ENCODE measurements at places on chromosomes 1 and 21.

DNA sequence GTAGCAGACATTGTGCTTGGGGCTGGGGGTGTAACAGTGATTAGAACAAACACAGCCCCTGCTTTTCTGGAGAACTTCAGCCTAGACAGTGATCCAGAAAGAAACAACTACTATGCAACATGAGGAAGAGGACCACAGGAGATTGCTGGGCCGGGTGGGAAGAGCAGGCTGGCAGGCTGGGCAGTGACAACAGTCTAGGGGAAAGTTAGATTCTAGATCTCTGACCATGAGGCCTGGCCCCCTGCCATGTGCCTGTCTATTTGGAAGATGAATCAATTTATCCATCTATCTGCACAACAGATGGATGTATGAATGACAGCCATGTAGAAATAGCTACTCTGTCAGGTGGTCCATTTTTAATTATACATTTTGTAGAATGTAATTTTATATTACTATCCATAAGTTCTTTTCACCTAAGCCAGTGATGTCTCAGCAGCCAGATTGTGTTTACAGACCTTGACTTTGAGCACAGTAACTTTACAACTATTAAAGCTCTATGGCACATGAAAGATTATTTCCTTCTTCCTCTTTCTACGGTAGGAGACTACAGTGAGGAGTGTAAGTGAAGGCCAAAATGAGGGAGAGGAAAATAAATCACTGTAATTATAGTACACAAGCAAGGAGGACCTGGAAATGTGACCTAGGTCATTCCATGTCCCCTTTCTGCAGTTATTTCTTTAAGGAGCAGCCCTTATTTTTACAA, 15.5 kb downstream of the CLIC6 start:
- no peak for DNase-seq

DNA sequence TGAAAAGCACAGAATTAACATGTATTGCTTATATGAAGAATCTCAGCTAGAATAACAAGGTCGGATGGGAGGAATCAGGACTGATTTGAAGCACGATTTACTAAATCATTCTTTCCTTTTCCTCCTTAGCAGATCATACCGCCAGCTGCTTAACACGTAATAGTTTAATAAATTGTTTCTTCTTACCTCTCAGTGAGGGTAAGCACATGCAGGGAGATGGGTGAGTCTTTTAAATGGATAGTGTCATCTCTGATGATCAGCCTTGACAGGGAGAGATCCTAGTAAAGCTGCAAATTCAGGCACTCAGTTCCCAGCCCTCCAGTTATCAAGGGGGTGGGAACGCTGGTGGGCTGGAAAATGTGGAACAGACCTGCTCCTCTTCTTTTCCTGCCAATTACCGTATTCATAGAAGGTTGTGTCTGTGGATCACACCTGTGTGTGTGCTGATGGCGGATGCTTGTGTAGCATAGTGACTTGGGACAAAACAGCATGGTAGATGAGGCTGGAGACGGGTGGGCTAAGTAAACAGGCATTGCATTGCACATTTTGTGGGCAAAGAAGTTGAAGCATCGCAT, 30.7 kb downstream of the NTPCR start:
- no peak for DNase-seq

- no peak for DNase-seq
Observed at GRCh38 chr1:212237651-212238050, 47.6 kb upstream of the PPP2R5A start.

DNA sequence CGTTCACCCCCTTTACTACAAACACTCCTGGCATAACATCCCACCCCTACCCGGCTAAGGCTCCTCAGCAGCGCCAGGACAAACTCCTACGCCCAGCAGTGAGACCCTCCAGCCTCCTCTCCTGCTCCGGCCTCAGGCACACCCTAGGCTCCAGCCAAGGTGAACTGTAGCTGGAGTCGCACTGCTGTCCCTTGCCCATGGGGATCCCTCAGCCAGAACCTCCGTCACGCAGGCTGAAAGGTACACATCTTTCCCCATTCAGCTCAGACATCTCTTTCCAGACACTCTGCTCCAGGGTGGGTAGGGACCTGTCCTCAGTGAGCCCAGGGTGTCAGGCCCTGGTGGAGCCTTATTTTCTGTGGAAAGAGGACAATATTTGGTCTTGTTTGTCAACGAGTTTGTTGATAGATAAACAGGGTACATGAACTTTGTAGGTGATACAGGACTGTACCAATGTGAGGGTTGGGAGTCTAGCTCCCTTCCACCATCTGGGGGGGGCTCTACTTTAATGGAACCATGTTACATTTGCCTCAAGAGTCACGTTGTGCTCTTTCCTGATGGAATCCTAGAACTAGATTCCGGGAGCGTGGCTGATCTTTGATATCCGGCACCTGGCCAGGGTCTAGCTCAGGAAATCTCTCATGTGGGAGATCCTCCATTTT, 56.5 kb upstream of the SSBP3 start:
- no peak for DNase-seq

- no peak for DNase-seq
Observed at GRCh38 chr1:17437580-17438317, 1.7 kb downstream of the RCC2 start.

DNA sequence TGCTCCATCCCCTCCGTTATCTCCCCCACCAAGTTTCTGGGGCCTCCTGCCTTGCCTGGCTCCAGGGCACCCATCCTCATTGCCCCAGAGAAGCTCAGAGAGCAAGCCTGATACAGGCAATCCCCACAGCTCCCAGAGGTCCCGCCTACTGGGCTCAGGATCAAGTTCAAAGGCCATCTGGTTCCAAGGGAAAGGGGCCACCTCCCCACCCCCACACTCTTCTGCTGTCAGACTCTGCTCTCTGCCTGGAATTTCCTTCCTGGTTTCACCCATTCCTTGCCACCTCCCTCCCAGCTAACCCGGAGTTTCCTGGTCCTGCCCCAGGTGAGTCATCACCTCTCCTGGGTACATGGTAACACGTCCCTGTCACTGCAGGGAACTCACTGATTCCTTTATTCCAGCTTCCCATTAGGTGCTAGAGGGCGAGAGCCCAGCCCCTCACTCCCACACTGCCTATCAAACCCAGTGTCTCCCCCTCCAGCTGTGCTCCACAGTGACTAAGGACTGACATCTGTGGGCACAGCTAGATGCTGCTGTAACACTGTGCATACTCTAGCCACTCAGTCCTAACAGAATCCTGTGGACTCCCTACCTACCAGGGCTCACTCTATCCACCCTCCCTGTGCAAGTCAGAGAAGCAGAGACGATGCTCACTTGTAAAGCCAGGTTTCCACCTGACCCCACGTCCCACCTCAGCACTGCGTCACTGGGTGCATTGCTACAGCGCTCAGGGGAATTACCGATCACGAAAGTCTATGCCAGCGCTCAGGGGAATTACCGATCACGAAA, 21.8 kb downstream of the RSPH1 start:
- DNase-seq, result no peak

- DNase-seq, result peak; percentile 18
Observed at GRCh38 chr1:107529511-107530149, 388.8 kb downstream of the NTNG1 start.

DNA sequence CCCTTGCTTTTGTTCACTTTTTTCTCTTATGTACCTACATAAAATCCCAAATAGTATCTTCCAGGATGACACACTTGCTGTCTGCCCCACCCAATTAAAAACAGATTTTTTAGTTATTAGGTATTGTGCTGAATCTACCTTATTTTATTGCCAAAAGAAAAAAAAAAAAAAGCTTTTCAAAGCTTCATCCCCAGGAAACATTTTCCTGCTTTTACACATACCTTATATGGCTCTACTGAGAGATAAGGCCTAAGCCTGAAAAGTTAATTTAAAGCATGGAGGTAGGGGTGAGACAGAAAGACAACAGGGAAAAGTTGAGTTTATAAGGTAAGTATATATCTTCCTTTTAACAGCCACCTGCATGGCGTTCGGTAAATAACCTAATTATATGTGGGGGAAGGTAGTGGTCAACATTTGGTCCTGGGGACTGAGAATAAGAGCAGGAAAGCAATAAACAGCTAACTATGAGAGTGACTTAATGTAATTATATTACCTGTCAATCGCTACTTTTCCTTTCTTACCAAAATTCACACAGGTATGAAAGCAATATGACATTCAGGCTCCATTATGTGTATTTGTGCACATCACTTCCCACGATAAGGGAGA, 54.6 kb upstream of the BOLA1 start:
- no peak for DNase-seq

DNA sequence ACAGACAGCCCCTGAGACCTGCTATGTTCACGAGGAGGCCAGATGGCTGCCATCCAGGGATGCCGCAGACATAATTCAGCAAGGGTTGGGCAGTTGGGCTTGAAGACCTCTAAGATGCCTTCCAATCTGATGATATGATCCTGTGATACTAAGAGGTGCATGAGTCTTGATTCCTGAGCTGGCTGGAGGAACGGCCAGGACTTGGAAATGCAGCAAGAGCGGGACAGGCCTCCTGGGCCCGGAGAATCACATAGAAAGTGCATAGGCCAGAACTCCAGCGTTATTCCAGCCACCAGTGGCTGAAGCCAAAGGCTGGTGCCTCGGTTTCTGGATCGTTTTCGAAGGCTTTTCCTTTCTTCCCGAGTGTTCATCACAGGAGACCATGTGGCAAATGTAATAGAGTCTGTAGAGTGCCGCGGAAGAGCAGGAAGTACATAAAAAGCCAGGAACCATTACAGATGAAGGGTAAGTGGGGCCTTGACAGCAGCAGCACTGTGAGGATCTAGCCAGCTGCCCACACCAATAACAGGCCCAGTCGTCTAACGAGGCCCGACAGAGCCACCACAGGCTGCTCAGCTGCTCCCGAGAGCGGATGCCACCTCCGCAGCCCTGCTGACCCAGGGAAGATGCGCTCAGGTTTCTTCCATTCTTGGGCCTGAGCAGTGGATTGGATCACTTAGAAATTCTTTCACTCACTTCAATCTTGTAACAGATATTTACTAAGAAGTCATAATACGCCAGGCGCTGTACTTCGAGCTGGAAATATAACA, 14.0 kb upstream of the LHX4 start:
- DNase-seq, result no peak

GRCh38 chr1:169509354-169509753, 23.6 kb upstream of the SLC19A2 start:
- DNase-seq, result no peak

DNA sequence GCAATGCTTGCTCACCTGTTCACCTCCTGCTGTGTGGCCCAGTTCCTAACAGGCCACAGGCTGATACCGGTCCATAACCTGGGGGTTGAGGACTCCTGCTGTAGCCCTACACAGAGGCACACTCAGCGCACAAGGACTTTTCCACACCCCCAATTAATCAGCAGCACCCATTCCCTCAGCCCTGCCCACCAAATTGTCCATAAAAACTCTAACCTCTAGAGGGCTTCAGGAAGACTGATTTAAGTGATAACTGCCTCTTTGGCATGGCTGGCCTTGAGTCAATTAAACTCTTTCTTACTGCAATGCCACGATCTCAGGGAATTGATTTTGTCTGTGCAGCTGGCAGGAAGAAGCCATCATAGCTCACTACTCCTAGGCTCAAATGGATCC, 71.3 kb upstream of the MUTYH start:
- DNase-seq, result no peak

- peak; percentile 61 for DNase-seq
Observed at GRCh38 chr1:36622741-36623648, 140.3 kb upstream of the CSF3R start.

- DNase-seq, result no peak
Observed at GRCh38 chr1:175499595-175500382, 243.6 kb downstream of the TNR start.

GRCh38 chr1:184035719-184036516, 1.6 kb downstream of the COLGALT2 start:
- no peak for DNase-seq

DNA sequence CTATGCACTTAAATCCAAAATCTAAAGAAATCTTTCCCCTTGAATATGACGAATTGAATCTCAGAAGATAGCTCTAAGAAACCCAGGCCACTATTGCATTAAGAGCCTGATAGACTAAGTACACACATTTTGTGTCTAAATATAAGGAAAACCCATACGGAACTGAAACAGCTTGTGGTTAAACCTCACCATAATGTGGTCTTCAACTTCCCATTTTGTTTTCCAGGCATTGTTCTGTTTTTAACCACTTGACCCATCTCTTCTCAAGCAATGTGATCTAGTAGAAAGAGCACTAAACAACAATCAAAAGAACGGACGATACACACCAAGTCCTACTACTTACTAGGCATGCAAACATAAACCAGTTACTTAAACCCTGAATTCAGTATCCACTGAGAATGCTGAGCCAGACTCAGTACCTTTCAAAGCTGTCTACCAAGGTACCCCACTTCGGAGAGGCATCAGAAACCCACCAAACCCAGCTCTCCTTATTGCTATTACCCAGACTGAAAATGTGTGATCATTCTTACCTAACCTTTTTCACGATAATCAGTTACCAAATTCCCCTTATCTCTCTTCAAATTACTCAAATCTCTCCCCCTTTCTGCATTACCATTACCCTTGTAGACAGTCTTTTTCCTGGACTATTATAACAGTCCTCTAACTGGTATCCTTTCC, 12.8 kb downstream of the OTUD7B start:
- DNase-seq, result no peak

GRCh38 chr1:225777058-225777582, 506 bp upstream of the SRP9 start:
- no peak for DNase-seq

GRCh38 chr1:230375147-230375546, 51.0 kb downstream of the PGBD5 start:
- DNase-seq, result no peak

DNA sequence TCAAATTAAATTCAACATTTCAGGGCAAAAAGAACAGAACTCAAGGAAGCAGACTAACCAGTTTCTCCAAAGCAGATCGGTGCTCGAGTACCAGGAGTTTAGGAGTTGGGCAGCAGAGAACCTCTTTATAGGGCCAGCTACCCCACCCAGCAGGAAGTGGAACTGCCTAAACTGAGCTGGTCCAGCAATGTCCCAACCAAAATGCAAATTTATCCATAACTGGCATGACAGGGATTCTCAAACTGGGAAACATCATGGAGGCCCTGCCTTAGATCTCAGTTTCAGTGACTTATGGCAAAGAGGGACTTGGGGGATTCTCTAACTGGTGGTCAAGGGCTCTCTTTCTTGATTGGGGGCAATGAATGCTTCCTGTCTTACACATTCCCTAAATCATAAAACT, at the start of gene SPRR2B:
TSS of gene SPRR2B (minus strand) at position 101 of the 400 bp plus-strand sequence. CDS start 772 bp downstream, outside the sequence.
- DNase-seq, result no peak

- DNase-seq, result no peak
Observed at GRCh38 chr1:29455781-29456180, 219.5 kb downstream of the PTPRU start.

Data from right renal pelvis (tissue), 4 donors.